Esophagus squamous epithelium (tissue), 5 donors: ENCODE measurements at places on chromosomes 1 and 21. TPM values are rescaled to one million over a fixed set of nuclear protein-coding genes. Genes with fewer than 3 reads are reported as not detected.
A peak's percentile ranks its signal among the peaks of the same experiment; 100 is the strongest.

The PADI6 gene
- total RNA-seq: not detected

The GPR37L1 gene
- total RNA-seq: not detected

The TEX35 gene
- total RNA-seq: not detected

The S1PR1 gene
- 4.7 TPM for total RNA-seq

GRCh38 chr1:52195161-52195560 lies 53.3 kb downstream of the ZFYVE9 start:
- H3K27ac ChIP-seq: no peak overlapping the region
- no peak overlapping the region for H3K4me3 ChIP-seq
- no peaks in the 10 kb centered on the region for H3K4me1 ChIP-seq
- H3K27me3 ChIP-seq: no peaks in the 10 kb centered on the region
- H3K36me3 ChIP-seq: no peaks in the 10 kb centered on the region
- no peak for DNase-seq

GRCh38 chr1:154998818-154999570 lies 3.6 kb upstream of the ZBTB7B start:
- H3K4me3 ChIP-seq: peak overlapping the region; percentile 93
- H3K27ac ChIP-seq: peak overlapping the region; percentile 97
- DNase-seq: no peak

GRCh38 chr21:14877581-14878228 lies 187.1 kb downstream of the NRIP1 start:
- H3K27me3 ChIP-seq: no peaks in the 10 kb centered on the region
- peaks cover 16% of the 10 kb centered on the region for H3K4me1 ChIP-seq
- H3K36me3 ChIP-seq: no peaks in the 10 kb centered on the region
- peak overlapping the region; percentile 29 for H3K27ac ChIP-seq
- no peak overlapping the region for H3K4me3 ChIP-seq

DNA sequence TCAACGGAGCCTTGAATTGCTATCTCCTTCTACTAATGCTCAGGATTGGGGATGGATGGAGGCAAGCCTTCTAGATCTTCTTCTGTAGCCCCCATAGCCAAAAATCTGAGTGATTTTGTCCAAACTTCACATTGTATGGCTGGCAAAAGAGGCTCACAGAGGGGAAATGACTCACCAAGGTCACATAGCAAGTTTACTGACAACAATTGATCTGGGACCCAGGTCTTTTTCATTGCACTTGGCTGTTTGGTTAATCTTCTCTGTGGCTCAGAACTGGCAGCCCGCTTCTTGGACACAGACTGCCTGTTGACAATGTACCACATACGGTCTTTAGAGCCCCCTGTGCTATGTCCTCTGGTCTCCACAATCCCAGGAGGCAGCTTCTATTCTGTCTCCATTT lies 3.0 kb upstream of the LACTBL1 start:
- H3K27ac ChIP-seq: no peak overlapping the region
- no peaks in the 10 kb centered on the region for H3K36me3 ChIP-seq
- DNase-seq: no peak
- no peaks in the 10 kb centered on the region for H3K27me3 ChIP-seq

GRCh38 chr21:15776818-15777217 lies 47.0 kb downstream of the USP25 start:
- no peaks in the 10 kb centered on the region for H3K27me3 ChIP-seq
- H3K4me1 ChIP-seq: peaks cover 5% of the 10 kb centered on the region
- H3K4me3 ChIP-seq: no peak overlapping the region
- peaks cover 14% of the 10 kb centered on the region for H3K36me3 ChIP-seq

DNA sequence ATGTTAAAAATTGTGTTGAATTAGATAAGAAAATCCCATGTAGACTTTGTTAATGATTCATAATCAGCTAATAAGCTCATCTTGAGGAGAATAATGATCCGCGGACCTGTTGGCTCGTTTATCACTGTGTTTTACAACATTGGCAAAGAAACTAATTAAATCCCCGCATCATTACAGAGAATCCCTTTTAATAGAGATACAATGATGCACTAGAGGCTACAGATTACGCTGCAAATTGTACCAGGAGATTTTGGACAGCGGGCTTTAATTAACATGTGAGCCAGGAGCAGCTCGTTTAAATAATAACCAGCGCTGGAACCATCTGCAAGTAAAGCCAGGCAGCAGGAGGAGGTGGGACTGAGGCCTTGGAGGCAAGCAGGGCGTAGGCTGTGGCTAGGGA lies 280.3 kb upstream of the POU3F1 start:
- H3K27me3 ChIP-seq: no peaks in the 10 kb centered on the region
- H3K27ac ChIP-seq: no peak overlapping the region
- no peak for DNase-seq
- no peak overlapping the region for H3K4me3 ChIP-seq

GRCh38 chr1:2644591-2645101 lies 11.8 kb upstream of the MMEL1 start:
- H3K27ac ChIP-seq: no peak overlapping the region
- peaks cover 23% of the 10 kb centered on the region for H3K4me1 ChIP-seq
- no peak for DNase-seq
- H3K27me3 ChIP-seq: no peaks in the 10 kb centered on the region

GRCh38 chr1:217052626-217053025 lies 329.4 kb upstream of the ESRRG start:
- no peaks in the 10 kb centered on the region for H3K36me3 ChIP-seq
- no peak overlapping the region for H3K4me3 ChIP-seq
- no peak overlapping the region for H3K27ac ChIP-seq
- H3K27me3 ChIP-seq: no peaks in the 10 kb centered on the region

DNA sequence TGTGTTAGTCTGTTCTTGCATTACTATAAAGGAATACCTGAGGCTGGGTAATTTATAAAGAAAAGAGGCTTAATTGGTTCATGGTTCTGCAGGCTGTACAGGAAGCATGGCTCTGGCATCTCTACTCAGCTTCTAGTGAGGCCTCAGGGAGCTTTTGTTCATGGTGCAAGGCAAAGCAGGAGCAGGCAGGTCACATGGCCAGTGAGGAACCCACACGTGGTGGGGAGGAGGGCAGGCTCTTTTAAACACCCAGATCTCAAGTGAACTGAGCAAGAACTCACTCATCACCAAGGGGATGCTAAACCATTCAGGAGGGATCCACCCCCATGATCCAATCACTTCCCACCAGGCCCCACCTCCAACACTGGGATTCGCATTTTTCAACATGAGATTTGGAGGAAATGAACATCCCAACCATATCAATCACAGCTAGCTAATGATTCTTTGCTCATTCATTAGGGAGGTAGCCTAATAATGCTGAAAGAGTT lies 51.4 kb upstream of the RAP1A start:
- no peak overlapping the region for H3K4me3 ChIP-seq
- no peaks in the 10 kb centered on the region for H3K4me1 ChIP-seq
- DNase-seq: no peak
- no peak overlapping the region for H3K27ac ChIP-seq
- H3K27me3 ChIP-seq: no peaks in the 10 kb centered on the region
- H3K36me3 ChIP-seq: no peaks in the 10 kb centered on the region
